ENCODE measurements at places on chromosomes 2 and 18. TPM values are rescaled to one million over a fixed set of nuclear protein-coding genes. Genes with fewer than 3 reads are reported as not detected.

Gene RBBP8
- 39.9 TPM for total RNA-seq

Gene AQP12A
- total RNA-seq: not detected

Gene CSRNP3
- total RNA-seq: not detected

Gene B3GNT7
- total RNA-seq: 0.42 TPM

Gene STPG4
- total RNA-seq: 0.74 TPM

DNA sequence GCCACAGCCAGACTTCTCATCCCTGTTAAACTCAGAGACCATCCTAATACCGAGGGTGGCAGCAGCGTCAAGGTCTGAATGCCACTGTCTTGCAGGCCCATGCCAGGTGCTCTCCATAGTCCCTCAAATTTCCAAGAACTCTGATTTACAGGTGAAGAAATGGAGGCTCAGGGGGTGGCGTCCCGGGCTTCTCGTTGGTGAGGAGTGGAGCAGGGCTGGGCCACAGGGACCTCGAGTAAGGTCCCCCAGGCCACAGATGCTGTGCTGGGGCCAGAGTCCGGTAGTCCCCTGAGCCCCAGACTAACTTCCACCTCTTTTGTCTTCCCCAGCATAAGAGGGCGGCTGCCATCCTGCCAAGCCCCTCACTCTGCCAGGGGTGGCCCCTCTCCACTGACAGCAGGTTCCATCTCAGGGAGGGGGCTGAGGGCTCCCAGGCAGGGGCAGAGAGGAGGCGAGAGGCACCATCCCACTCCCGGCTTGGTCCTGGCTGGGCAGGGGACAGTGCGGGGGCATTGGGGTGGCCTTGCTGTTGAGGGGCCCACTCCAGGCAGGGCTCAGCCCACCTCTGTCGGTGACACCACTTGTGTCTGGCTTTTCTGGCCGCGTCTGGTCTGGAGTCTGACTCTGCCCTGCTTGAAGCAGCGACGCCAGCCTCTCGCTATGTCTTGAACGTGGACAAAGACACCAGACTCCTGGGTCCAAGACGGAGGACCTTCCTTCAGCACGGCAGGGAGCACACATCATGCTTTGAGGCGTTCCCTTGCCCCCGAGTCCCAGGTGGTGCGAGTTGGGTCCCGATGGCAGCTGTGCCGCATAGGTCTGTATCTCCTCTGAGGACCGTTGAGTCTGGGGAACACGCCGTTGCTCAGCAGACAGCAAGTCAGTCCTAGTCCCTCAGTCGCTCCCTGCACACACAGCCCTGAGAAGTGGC lies 15.9 kb upstream of the KLHL30 start:
- H3K27me3 ChIP-seq: peaks cover 6% of the 10 kb centered on the region
- H3K4me1 ChIP-seq: peaks cover 2% of the 10 kb centered on the region
- no peak overlapping the region for H3K4me3 ChIP-seq
- H3K27ac ChIP-seq: no peak overlapping the region

- H3K4me3 ChIP-seq: no peak overlapping the region
- H3K36me3 ChIP-seq: no peaks in the 10 kb centered on the region
- no peak for DNase-seq
- H3K4me1 ChIP-seq: peaks cover 3% of the 10 kb centered on the region
- H3K27ac ChIP-seq: no peak overlapping the region
- H3K27me3 ChIP-seq: peaks cover 2% of the 10 kb centered on the region
These were observed 77.4 kb upstream of the NPAS2 start for GRCh38 chr2:100742277-100743254.

- H3K27me3 ChIP-seq: no peaks in the 10 kb centered on the region
- H3K27ac ChIP-seq: no peak overlapping the region
- H3K4me1 ChIP-seq: peaks cover 9% of the 10 kb centered on the region
- DNase-seq: no peak
These were observed 449.1 kb downstream of the TNS1 start for GRCh38 chr2:217553679-217554078.

GRCh38 chr2:45763255-45763654 lies 111.8 kb downstream of the PRKCE start:
- H3K27ac ChIP-seq: no peak overlapping the region
- H3K4me3 ChIP-seq: no peak overlapping the region
- peaks cover 2% of the 10 kb centered on the region for H3K4me1 ChIP-seq
- no peak for DNase-seq
- H3K36me3 ChIP-seq: no peaks in the 10 kb centered on the region

DNA sequence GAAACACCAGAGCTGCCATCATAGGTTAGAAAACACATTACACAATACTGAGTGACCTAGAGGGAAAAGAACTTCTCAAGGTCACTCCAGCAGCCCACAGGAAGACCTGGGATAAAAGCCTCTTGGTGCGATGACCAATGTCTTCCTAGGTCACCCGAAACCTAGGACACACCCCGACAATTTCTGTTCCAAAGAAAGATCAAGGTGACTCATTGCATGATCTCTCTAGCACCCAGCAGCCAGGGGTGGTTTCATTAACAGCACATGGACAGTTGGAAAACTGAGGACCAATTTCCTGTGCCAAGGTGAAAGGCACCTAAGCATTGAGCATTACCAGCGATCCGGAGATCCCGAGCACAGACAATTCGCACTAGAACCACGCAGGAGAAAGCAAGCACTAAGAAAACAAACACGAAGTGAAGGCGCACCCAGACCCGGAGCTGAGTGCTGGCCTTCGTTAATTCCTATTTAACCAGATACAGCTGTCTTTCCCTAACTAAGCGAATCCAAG lies 1.5 kb downstream of the CACNB4 start:
- H3K27me3 ChIP-seq: peaks cover 56% of the 10 kb centered on the region
- no peaks in the 10 kb centered on the region for H3K36me3 ChIP-seq
- no peak overlapping the region for H3K27ac ChIP-seq
- DNase-seq: no peak
- H3K4me3 ChIP-seq: peak overlapping the region; percentile 80
- peaks cover 12% of the 10 kb centered on the region for H3K4me1 ChIP-seq

GRCh38 chr18:37483221-37483971 lies 82.2 kb downstream of the CELF4 start:
- peaks cover 3% of the 10 kb centered on the region for H3K4me1 ChIP-seq
- H3K27ac ChIP-seq: no peak overlapping the region
- H3K4me3 ChIP-seq: no peak overlapping the region
- H3K36me3 ChIP-seq: no peaks in the 10 kb centered on the region

DNA sequence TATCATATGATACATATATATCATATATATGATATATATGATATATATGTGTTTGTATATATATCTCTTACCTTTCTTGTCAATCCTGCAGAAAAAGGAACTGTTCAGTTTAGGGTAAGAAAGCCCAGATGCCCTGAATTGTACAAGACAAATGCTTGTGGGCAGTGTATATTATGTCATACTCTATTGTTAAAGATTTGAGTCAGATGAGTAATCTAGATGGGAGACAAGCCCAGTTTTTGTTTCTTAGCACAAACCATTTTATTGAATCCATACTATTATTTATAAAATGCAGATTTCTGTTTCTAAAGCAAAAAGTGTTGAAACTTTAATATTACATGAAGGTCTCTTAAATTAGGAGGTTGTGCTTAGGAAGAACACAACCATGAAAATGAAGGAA lies 90.6 kb downstream of the VRK2 start:
- H3K4me3 ChIP-seq: no peak overlapping the region
- no peak overlapping the region for H3K27ac ChIP-seq
- no peaks in the 10 kb centered on the region for H3K4me1 ChIP-seq

- H3K27me3 ChIP-seq: no peaks in the 10 kb centered on the region
- H3K36me3 ChIP-seq: peaks cover 30% of the 10 kb centered on the region
- no peak for DNase-seq
- H3K4me1 ChIP-seq: peaks cover 77% of the 10 kb centered on the region
These were observed 51.0 kb downstream of the ANKRD44 start for GRCh38 chr2:197259470-197259999.

GRCh38 chr18:65403534-65403933 lies 347.3 kb upstream of the CDH7 start:
- no peaks in the 10 kb centered on the region for H3K4me1 ChIP-seq
- no peak overlapping the region for H3K27ac ChIP-seq
- no peaks in the 10 kb centered on the region for H3K36me3 ChIP-seq
- H3K4me3 ChIP-seq: no peak overlapping the region

DNA sequence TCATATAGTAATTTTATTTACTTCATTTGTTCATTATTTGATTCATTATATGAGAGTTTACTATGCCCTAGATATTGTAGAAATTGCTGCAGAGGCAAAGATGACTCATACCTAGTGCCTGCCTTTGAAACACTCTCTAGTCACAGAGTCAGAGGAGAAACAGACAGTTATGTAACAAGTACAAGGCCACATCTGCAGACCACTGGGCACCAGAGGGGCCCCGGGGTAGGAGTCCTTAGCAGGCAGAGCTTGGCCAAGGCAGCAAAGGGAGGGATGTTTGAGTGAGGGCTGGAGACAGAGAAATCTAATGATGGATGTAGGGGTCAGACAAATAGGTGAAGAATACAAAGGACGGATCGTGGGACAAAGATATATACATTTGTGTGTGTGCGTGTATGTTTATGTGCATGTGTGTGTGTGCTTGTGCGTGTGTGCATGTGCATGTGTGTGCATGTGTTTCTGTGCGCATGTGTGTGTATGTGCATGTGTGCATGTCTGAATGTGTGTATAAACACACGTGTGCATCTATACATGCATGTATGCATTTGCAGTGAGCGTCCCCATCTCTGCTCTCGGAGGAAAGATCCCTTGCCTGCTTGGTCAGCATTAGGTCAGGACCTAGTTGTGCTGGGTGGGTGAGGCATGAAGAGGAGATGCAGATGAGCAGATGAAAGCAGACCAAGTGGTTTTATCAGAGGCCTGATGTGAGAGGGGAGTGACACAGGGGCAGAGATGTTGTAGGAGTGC lies 170.6 kb upstream of the MYT1L start:
- peaks cover 2% of the 10 kb centered on the region for H3K27me3 ChIP-seq
- no peaks in the 10 kb centered on the region for H3K36me3 ChIP-seq
- H3K4me3 ChIP-seq: no peak overlapping the region
- H3K27ac ChIP-seq: no peak overlapping the region
- H3K4me1 ChIP-seq: no peaks in the 10 kb centered on the region
- no peak for DNase-seq

DNA sequence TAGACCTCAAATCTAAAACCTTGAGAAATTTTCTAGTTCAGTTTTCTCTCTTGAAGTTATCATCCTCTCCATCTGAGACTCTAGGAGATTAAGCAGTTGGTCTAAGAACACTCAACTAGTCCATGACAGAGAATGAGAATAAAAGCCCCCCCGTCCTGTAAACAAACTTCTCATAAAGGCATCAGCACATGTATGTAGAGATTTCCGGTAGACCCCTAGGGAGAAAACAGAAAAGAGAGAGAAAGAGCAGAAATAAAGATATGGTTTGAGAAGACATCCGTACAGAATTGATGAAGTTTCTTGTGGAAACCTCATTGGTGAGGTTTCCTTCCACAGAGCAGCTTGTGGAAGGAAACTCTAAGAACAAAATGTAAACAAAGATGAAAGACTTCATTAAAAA lies 3.2 kb upstream of the GPR155 start:
- no peaks in the 10 kb centered on the region for H3K36me3 ChIP-seq
- no peaks in the 10 kb centered on the region for H3K27me3 ChIP-seq
- DNase-seq: no peak
- peak overlapping the region; percentile 90 for H3K27ac ChIP-seq
- peaks cover 56% of the 10 kb centered on the region for H3K4me1 ChIP-seq
- peak overlapping the region; percentile 78 for H3K4me3 ChIP-seq

GRCh38 chr18:7459851-7460770 lies 107.0 kb upstream of the PTPRM start:
- no peaks in the 10 kb centered on the region for H3K27me3 ChIP-seq
- no peak for DNase-seq
- H3K4me1 ChIP-seq: no peaks in the 10 kb centered on the region
- no peak overlapping the region for H3K4me3 ChIP-seq

- H3K27me3 ChIP-seq: no peaks in the 10 kb centered on the region
- no peak for DNase-seq
- H3K36me3 ChIP-seq: no peaks in the 10 kb centered on the region
- H3K27ac ChIP-seq: no peak overlapping the region
These were observed 39.7 kb upstream of the TGIF1 start for GRCh38 chr18:3410273-3410672.

DNA sequence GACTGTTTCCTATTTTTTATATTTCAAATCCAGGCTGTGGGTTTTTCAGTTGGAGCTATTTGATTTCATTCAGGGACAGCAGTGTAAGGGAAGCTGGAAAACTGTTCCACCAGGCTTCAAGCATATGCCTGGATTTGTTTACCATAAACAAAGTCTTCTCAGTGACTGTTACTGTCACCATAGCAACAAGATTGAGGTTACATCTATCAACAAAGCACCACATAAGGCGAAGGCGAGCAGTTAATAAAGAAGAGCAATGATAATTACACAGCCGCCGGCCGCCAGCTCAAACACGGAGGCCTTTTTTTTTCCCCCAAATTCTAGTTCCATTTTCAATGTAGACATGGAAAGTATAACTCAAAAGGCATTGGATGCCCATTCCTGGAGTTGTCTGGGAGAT lies 553.7 kb upstream of the SYT4 start:
- no peak for DNase-seq
- no peaks in the 10 kb centered on the region for H3K36me3 ChIP-seq
- no peaks in the 10 kb centered on the region for H3K4me1 ChIP-seq
- no peak overlapping the region for H3K4me3 ChIP-seq

Data from activated naive CD8-positive, alpha-beta T cell treated with anti-CD3 and anti-CD28 coated beads, Interleukin-2, amount 10 ng/mL, durations not matched to agents 7 days and 5 days (primary cell).